SW480 (cell line): ENCODE measurements at places on chromosomes 6 and 20.
A peak's percentile ranks its signal among the peaks of the same experiment; 100 is the strongest.

- DNase-seq: no peak
Measured at GRCh38 chr20:555976-556385, 12.4 kb upstream of the CSNK2A1 start.

DNA sequence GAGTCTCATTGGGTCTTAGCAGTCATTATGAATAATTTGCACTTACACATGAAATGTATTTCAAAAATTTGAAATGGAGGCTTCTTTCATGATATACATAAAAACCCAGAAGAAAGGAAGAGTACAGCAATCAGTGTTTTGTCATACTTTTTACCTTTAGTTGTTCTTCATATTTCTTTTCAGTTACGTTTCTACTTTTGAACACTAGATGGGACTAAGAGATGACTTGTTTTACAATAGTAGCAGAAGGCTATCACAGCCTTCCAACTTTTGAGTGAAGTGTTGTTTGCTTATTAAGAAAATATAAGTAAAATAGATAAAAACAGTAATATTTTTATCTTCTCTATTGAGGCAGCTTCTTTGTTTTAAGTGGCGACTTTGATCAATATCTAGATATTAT is 58.1 kb downstream of the L3MBTL3 start:
- no peak for DNase-seq

DNA sequence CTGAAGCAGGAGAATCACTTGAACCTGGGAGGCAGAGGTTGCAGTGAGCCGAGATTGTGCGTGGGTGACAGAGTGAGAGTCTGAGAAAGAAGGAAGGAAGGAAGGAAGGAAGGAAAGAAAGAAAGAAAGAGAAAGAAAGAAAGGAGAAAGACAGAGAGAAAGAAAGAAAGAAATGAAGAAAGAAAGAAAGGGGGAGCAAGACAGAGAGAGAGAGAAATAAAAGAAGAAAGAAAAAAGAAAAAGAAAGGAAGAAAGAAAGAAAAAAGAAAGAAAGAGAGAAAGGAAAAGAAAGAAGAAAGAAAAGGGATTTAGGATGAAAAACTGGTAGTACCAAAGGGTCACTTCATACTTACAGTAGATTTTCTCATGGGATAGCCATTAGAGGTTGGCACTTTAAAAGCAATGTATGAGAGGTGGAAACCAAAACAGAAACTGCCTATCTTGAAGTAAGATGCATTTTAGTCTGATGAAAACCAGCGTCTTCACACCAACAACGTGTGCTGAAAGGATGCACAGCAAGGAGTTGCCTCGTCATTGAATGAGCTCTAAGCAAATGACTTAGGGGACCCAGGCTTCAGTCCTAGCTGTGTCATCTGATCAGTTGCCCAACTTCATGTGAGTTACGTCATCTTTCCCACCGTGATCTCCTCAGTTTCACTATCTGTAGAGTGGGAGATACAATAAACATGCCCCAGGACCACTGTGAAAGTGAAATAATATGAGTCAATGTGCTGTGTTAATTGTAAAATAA is 133.9 kb upstream of the NEDD9 start:
- no peak for DNase-seq

GRCh38 chr6:154538640-154539191 is 28.2 kb upstream of the CNKSR3 start:
- no peak for DNase-seq

- DNase-seq: no peak
Measured at GRCh38 chr6:160764847-160765246, 62.8 kb downstream of the PLG start.

GRCh38 chr6:148570456-148570855 is 176.4 kb upstream of the UST start:
- DNase-seq: no peak

DNA sequence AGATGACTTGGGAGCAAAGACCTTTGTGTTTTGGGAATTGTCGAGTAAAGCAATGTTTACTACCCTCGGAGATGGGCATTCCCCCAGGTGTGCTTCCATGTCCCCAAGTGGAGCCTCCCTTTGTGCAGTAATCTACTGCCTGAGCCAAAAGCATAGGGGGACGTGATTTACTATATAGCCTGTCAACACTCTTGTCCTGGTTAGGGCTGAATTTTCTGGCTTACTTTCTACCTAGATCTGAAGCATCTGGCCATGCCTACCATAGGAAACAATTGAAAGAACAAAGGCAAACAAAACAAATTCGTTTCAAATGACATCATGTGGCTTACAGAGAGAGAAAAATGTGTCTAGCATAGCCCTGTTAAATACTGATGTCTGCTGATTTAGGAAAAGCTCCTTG is 350.6 kb downstream of the SAMD5 start:
- DNase-seq: no peak

- DNase-seq: no peak
Measured at GRCh38 chr6:112362027-112362795, 15.1 kb downstream of the RFPL4B start.

DNA sequence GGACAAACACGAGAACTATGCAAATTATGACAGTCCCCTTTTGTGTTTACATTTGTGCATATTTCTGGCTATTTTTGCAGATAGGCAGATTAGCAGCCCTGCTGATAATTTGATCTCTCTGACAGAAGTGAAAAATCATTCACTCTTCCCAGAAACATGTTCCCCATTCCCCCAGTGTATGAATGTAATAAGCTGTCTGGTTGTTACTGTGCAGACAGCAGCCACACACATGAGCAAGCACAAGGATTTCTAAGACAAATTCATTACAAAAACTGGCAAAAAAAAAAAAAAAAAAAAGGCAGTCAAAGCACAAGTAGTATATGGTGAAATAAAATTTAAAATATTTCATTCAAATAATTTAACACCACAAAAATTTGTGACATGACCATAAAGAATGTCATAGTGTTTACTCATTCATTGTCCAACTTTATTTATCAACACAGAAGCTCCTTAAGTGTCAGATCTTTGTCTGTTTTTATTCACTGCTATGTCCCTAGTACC is 95.5 kb upstream of the VGLL2 start:
- peak; percentile 2 for DNase-seq

DNA sequence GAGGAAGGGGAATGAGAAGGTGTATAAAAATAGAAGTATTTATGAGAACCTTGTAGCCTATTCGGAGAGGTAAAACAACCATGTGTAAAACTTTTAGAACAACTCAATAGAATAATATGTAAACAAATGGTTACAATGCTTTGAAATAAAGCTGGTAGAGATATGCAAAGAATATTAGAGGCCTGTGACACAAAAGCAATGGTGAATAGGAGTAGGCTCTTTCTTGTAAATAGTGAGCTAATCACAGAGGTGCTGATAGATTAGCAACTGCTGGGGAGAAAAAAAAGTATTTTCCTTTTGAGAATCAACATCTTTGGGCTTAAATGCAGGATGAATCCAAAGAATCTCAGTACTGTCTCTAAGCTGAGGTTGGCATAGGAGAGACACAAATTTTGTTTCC is 7.0 kb downstream of the TMEM200A start:
- DNase-seq: no peak

DNA sequence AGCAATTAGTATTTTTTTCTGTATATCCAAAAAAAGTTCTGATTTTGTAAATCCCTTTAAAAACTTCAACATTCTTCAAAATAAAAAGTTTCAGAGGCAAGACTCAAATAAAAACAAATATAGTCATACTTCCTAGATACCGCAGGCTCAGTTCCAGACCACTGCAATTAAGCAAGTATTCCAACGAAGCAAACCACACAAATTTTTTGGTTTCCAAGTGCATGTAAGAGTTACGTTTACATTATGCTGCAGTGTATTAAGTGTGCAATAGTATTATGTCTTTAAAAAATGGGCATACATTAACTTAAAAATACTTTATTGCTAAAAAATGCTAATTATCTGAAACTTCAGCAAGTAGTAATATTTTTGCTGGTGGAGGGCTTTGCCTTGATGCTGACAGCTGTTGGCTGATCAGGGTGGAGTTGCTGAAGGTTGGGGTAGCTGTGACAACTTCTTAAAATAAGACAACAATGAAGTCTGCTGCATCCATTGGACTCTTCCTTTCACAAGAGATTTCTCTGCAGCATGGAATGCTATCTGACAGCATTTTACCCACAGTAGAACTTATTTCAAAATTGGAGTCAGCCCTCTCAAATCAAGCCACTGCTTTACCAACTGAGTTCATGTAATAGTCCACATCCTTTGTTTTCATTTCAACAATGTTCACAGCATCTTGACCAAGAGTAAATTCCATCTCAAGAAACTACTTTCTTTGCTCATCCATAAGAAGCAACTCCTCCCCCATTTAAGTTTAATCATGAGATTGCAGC is 46.0 kb downstream of the PHIP start:
- DNase-seq: no peak

DNA sequence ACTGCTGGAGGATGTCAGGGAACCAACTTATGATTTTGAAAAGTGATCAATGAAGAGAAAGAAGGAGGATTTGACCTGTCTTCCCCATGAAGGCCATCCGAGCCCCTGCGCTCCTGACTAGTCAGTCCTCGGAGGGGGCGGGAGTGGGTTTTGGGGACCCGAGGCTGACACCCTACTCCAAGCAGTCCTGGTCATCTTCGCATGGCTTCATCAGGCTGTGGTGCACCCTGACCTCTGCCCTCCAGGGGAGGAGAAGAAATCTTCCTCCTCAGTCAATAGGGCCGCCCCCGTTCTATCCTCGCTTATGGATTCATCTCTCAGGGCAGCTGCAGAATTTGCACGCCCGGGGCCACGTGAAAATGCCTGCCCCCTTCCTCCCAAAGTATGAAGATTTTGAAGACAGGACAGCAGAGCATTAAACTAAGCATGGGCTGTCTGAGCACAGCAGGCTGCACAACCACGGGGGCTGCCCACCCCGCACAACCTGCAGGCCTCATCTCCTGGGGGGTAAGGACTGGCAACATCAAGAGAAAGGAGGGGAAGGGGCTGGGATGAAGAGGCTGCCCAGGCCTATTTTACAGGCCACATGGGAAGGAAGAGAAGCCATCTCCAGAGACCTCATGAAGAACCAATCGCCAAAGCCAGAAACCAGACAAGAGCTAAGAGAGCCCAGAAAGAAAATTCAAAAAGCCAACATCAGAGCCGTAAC is 138.1 kb upstream of the PHACTR3 start:
- no peak for DNase-seq

- DNase-seq: no peak
Measured at GRCh38 chr6:36777801-36778200, 61.4 kb downstream of the CPNE5 start.

- no peak for DNase-seq
Measured at GRCh38 chr6:149483849-149484655, 762 bp downstream of the ZC3H12D start.

DNA sequence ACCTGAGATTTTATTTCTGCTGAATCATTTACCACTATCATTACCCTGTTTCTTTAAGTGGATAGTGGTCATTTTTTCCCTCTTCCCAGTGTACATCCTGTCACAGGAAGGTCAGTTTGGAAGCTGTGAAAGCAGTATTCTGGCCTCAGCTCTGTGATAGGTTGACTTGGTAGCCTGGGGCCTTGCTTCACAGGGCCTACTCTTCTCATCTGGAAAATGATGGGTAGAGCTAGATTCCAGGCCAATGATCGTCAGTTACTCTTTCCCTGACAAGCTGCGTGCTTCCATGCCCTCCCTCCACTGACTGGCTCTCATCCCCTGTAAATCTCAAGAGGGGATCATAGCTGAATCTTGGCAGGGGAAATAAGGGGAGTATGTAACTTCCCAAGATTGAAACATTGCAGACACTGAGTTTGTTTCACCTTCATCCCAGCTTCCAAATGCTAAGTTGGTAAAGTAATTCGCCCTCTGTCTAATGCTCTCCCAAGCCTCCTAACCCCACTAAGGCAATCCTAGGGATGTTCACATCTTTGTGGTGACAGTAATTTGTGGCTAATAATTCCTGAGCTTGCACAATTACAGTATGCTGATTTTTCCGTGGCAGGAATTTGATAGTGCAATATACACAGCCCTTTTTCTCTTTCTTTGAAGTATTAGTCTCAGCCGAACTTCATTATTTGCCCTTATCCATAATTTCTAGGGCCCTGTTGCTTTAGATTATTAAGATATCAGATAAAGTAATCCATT is 51.2 kb downstream of the VAPB start:
- no peak for DNase-seq

- DNase-seq: no peak
Measured at GRCh38 chr6:12582421-12583110, 134.0 kb upstream of the PHACTR1 start.

- no peak for DNase-seq
Measured at GRCh38 chr6:34928695-34929094, 39.6 kb downstream of the ANKS1A start.

DNA sequence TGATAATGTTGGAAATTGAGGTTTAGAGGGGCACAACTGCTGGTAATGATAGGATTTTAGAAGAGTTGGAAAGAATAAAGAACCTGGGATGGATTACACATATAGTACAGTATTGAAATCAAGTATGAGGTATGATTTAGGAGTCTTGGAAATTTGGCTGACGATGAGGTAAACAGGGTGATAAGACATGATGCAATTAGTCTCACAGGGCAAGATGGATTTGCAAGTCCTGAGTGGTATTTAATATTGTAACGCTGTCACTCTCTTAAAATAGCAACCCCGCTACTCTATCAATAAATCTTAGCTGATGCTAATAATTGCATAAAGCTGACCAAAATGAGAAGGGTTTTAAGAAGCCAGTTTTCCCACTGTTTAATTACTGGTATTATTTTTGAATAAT is 70.4 kb downstream of the SYCP2 start:
- DNase-seq: no peak

- DNase-seq: no peak
Measured at GRCh38 chr20:14488212-14488611, 150.8 kb upstream of the FLRT3 start.

DNA sequence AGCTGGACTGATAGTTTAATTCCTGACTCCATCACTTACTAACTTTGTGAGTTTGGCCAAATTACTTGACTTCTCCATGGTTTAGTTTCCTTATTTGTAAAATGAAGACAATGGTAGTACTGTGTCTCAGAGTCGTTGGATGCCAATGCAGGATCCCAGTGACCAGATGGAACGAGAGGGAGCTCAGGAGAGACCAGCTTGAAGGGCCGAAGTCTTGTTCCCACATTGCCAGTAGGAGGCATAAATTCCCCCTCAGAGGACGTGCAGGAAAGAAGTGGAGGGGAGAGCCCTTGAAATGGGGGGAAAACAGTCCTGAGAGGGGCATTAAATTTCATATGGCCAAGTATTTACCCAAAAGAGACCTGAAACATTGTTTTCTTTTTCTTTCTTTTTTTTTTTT is 2.1 kb upstream of the MUC22 start:
- no peak for DNase-seq

DNA sequence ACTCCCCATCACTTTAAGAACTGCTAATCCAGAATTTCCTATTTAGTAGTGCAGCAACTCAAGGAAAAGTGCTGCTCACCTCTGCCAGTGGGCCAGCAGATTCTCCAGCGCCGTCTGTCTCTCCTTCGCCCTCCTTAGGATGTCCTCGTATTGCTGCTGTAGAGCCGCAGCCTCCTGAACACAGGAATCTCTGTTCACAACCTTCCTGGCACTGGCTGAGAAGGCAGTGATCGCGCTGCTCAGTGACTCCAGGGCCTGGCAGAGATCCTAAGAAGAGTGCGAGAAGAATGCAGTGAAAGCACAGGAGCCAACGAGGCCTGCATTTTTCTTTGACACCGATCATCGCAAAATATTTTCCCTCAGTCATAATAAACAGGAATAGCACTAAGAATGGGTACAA is 209.0 kb downstream of the SYNE1 start:
- DNase-seq: no peak

GRCh38 chr6:33654831-33655554 is 33.9 kb downstream of the ITPR3 start:
- no peak for DNase-seq
